Right lobe of liver (tissue), 6 donors: ENCODE measurements at places on chromosomes 13 and 19.

GRCh38 chr19:57803594-57804325 is 11.0 kb downstream of the ZNF552 start:
- DNase-seq, result no peak

GRCh38 chr13:98778749-98779148 is 26.3 kb upstream of the SLC15A1 start:
- DNase-seq, result no peak

- no peak for DNase-seq
These were observed 311.3 kb downstream of the KLF5 start for GRCh38 chr13:73370066-73370465.

DNA sequence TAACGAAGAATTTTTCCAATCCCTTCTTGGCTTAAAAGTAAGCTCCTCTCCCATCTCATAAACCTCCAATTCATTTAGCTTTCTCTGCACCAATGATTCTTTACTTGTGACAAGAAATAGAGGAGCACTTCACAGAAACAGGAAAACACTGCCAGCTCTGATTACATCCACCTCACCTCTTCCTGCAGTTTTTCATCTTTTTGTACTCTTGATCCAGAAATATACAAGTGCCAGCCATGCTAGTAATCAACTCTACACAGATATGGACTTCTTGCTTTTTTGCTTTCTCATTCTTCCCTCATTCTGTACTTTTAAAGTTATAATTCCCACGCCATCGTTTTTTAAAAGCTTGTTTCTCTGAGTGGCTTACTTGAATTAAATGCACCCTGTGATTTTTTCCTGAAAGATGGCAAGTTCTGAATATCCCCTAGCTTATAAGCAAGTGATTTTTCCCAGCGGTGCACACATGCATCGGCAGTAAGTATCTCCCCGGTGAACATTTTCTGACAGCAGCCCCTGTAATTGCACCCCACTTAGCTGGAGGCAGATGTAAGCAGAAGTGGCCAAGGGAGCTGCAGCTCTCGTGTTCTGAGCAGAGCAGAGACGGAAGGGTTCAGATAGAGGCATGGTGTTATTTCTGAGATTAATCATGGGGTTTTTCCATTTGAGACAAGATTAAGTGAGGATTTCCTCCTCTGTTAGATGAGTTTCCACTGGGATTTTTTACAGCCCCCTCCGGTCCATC is 340.7 kb downstream of the SLC7A1 start:
- no peak for DNase-seq
